Cardiac atrium fibroblast (primary cell): ENCODE measurements at places on chromosomes 7 and 10. TPM values are rescaled to one million over a fixed set of nuclear protein-coding genes. Genes with fewer than 3 reads are reported as not detected.

LIPF gene
- not detected in 2 replicates for total RNA-seq

SPDYE2 gene
- total RNA-seq, result not detected in 2 replicates

LIPN gene
- not detected in 2 replicates for total RNA-seq

RELN gene
- total RNA-seq, result under 0.01 and 0.18 TPM in 2 replicates

KIF11 gene
- total RNA-seq, result 6.3 and 6.5 TPM in 2 replicates

SYT15B gene
- under 0.01 and 0.16 TPM in 2 replicates for total RNA-seq

CUZD1 gene
- 0.16 and 0.18 TPM in 2 replicates for total RNA-seq

PVRIG gene
- not detected in 2 replicates for total RNA-seq

ZFAND2A gene
- 19.3 and 34.8 TPM in 2 replicates for total RNA-seq

PON1 gene
- not detected in 2 replicates for total RNA-seq
